ENCODE measurements at places on chromosomes 7 and 10.

- DNase-seq, result no peak
Measured at GRCh38 chr7:30988351-30989005, 24.7 kb downstream of the GHRHR start.

- no peak for DNase-seq
Measured at GRCh38 chr10:4131407-4132215, 346.6 kb upstream of the KLF6 start.

DNA sequence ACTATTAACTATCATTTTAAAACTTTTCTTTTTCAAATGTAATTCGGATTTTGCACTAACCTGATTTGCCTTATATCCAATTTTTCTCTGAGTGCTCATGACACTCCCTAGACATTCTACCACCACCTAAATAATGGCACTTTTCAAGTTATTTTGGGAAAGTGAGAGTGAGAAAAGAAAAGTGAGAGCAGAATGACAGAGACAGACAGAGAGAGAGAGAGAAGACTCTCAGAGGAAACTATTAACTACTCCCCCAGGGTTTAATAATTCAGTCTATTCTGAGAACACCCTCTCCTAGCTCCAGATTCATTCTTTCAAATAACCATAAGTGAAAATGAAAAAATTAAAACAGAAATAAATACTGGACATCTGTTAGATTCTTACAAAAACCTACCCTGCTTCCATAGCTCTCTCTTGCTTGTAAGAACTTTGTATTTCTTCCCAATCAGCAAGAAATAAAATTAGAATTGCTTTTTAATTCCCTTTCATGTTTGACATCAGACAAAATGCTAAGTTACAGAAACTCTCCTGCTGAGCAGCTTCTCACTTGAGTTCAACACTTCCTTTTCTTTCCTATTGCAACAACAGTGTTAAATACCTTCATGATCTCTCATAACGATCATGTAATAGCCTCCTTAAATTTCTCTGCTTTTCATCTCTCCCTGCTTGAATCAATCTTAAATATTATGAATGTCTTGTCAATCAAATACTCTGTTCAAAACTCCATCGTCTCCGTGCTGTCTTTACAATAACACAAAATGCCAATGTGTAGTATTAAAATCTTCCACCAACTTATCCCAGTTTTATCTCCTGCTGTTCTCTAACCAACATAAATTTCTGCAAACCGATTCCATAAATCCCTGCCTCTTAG, 191.7 kb downstream of the SEMA3E start:
- DNase-seq, result no peak

GRCh38 chr7:102889851-102890250, 22.9 kb upstream of the LRRC17 start:
- DNase-seq, result no peak

DNA sequence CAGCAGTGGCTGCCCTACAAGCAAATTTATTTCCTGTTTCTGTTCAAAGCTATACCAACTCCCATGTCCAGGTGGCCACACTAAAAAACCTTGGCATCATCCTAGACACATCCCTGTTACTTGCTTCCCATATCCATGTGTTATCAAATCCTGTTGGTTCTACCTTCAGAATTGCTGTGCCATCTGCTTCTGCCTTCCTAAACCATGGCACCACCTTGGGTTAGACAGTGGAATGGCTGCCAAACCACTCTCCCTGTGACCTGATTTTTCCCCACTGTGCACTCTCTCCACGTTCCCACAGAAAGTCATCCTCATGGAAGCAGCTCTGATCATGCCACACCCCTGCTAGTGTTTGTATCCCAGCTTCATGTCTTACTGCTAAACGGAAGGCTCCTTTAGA, 697.6 kb upstream of the GALNT17 start:
- DNase-seq, result no peak

- no peak for DNase-seq
Measured at GRCh38 chr7:119395024-119395423, 878.0 kb upstream of the KCND2 start.

- DNase-seq, result no peak
Measured at GRCh38 chr10:96468845-96469244, 44.9 kb downstream of the TLL2 start.

- DNase-seq, result no peak
Measured at GRCh38 chr7:71746006-71746405, 614.1 kb downstream of the GALNT17 start.

- DNase-seq, result no peak
Measured at GRCh38 chr7:80999100-80999499, 80.2 kb upstream of the SEMA3C start.

GRCh38 chr10:80516506-80517075, 21.1 kb upstream of the SH2D4B start:
- DNase-seq, result no peak

- no peak for DNase-seq
Measured at GRCh38 chr7:100568896-100569844, 4.5 kb downstream of the SAP25 start.

DNA sequence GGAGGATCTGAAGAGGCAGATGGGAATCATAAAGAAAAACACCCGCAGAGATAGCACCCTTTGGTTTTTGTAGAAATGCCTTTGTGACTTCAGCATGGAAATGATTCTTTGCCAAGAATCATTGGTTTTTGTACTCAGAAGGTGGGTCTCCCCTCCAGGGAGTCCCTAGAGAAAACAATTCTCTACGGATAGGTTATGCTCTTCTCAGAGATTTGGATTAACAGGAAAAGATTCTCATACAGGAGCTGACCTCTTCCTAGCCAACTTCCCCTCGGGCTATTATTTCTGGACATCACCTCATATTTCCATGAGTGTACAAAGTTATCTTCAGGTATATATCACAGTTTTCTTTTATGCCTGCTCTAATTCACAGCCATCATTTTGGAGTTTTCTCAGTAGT, 274.2 kb upstream of the HABP2 start:
- DNase-seq, result no peak

DNA sequence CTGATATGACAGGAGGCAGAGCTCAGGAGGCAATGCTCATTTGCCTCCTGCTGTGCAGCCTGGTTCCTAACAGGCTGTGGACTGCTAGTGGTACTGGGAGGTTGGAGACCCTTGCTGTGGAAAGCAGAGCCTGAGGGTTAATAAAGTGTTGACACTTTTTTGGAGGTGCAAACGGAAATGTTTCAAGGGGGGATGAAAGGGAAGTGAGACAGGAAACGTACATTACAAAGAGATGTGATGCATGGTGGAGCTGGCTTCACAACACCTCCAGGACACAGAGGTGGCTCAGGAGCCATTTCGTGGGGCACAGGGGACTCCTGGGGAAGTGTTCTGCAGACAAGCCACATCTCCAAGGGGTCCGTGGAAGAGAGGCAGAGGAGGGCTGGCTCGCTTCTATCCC, 137.6 kb upstream of the SVIL start:
- DNase-seq, result no peak

- DNase-seq, result no peak
Measured at GRCh38 chr7:142964502-142965246, 2.5 kb upstream of the KEL start.

GRCh38 chr7:123771256-123771655, 22.5 kb upstream of the WASL start:
- no peak for DNase-seq

DNA sequence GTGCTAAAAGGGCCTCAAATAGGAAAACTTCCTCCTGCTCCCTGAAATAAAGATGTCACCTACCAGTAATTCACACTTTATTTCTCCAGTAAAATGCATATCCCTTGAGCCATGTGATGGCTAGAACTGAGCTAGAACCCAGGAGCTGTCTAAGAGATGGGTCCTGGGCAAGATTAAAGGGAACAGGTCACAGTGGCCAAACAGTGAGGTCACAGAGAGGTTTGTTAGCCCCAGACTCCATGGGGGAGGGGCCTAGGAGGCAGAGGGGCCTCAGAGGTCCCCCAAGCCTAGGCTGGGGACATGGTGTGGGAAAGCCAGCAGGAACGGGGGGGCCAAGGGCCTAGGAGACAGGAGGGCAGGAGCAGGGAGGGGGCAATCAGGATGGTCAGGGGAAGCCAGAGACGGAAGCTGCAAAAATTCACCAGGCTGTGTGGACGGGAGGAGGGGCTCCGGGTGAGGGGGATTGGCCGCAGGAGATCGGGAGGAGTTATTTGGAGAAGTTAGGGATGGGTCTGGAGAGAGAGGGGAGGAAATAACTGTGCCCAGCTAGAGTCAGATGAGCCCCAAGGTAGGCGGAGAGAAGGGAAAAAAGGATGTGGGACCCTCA, 3.3 kb downstream of the FBXO24 start:
- no peak for DNase-seq

DNA sequence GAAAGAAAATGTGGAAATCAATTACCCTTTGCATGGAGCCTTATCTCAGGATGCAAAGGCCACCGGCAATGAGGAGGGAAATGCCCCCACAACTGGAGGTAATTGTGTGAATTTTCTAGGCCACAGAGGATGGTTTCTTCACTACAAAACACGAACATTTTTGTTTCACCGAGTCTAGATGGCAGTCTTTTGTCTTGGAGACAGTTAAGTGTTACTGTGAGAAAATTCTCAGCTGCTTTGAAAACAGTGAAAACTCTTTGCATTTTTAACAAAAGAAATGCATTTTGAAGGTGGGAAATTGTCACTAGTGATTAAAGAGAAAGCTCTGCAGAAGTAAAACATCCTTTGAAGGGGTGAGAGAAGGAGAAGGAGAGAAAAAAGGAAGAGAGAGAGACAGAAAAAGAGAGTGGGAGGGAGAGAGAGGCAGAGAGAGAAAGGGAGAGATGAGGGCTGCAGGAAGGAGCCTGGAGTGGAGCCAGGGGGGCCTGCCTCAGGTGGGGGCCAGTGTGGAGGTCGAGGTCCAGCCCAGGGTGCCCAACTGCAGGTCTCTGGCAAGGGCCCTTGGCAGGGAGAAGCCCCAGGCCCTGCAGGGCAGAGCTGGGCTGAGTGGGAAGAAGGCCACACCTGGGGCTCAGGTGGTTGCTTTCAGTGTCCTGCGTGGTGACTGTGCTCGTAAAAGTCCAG, 261.4 kb downstream of the ADARB2 start:
- no peak for DNase-seq

DNA sequence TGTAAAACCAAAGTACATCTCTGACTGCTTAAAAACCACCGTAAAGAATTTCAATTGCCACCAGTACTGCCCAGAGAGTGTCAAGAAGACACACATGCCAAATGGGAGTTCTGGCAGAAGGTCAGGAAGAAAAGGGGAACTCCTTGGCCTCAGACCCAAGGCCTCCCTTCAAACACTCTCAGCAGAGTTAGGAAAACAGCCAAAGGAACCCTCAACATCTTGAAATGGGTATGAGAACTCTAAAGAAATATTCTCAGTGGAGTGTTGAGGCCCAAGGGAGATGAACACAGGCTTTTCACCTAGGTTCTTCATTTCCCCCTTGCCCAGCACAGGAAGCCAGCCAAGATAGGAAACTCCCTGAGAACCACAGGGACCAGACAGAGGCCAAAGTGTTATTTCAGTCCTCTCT, 96.1 kb upstream of the ASAH2 start:
- no peak for DNase-seq

GRCh38 chr10:92689663-92690210, at the start of gene HHEX:
TSS of gene HHEX (plus strand) at chr10:92689955. CDS start at chr10:92689987, 32 bp downstream.
- DNase-seq, result no peak

DNA sequence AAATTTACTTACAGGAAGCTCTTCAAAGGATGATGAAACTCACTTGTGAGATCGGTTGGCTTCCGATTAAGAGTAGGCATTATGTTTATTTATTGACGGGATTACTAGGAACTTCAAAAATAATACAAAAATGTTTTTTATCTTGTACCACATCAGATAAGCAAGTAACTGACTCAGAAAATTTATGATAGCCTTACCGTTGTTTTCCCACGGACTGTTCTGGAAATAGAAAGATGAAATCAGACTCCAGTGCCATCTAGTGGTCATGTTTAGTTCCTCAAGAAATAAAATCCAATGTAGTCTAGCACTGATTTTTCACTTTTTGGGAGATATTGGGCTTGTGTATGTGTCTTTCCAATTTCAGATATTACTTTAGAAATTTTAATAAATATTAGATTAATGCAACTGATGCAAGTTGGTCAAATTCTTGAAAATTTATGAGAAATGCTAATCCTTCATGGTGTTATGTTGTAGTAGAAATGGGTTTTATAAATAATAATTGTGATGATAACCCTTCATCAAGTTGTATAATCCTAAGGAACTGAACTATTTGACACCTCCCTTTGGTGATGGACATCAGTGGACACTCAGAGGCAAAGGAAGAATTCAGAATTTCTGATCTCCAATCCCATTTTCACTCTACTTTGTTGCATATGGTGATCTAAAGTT, 168.8 kb downstream of the TMEM26 start:
- DNase-seq, result no peak

DNA sequence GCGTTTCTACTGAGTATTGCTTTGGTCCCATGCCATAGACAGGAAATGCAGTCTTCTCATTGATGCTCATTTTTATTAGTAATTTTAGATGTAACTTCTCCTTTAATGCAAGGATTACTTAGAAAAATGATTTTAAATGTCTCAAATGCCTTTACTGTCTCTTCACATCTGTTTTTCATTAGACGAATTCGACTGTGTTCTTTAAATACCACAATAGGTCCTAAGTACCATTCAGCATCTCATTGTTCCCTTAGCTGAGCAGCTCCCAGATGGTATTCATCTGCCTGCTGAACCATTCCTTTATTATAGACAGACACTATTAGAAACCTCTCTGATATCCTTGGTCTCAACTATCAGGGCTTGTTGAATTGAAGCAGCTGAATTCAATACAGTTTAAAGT, 113.6 kb downstream of the LSMEM1 start:
- DNase-seq, result no peak

- no peak for DNase-seq
Measured at GRCh38 chr10:109456566-109457301, 466.6 kb downstream of the XPNPEP1 start.

- DNase-seq, result no peak
Measured at GRCh38 chr10:116741391-116742351, 695 bp downstream of the HSPA12A start.

DNA sequence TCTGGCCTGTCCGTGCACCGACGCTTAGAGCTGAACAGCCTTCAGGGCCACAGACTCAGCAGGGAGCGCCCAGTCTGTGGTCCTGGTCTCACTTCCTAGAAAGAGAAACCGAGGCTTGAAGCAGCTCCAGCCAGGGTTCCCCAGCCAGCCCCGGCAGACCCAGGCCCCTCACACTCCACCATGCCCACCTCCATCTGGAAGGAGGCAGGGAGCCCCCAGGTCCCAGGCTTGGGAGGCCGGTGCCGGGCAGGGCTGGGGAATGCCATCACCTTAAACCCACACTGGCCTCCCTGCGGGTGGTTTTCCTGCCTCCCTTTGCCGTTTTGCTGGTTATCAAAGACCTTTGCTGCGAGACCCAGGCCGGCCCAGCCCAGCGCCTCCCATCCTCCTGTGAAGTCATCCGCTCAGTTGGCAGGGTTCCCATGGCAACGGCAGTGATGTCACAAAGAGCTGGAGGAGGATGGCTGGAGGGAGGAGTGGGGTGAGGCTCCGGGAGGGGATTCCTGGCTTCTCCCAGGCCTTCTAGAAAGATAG, 24.0 kb downstream of the ELFN1 start:
- no peak for DNase-seq

GRCh38 chr10:130045091-130045652, 65.5 kb downstream of the C10orf143 start:
- no peak for DNase-seq

GRCh38 chr7:31986878-31987518, 83.2 kb downstream of the PDE1C start:
- no peak for DNase-seq

GRCh38 chr7:44309271-44310091, 15.9 kb downstream of the CAMK2B start:
- no peak for DNase-seq

- no peak for DNase-seq
Measured at GRCh38 chr10:132489053-132489703, 48.4 kb upstream of the INPP5A start.

Data from esophagus squamous epithelium (tissue), 5 donors.